Muscle of back (tissue), 13 donors: ENCODE measurements at places on chromosomes 3 and 15.
A peak's percentile ranks its signal among the peaks of the same experiment; 100 is the strongest.

- DNase-seq = no peak
These were observed 627.1 kb downstream of the AGBL1 start for GRCh38 chr15:86706813-86707212.

DNA sequence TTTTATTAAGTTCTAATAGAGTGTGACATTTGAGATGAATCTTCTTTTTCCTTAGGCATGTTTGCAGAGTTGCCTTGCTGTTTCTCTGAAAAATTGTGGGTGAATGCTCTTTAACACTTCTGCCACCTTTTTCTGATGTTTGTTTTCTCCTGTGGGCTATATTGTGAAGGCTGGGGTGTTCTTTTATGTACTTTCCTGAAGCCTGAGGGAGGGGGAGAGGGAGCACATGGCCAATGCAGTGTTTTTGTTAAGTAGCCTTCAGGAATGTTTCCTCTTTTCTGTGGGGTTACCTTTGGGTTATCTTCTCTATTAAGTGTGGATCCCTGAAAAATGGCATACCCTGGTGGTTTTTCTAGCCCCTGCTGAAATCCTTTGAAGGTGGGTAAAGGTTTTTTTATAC lies 50.2 kb downstream of the CMC1 start:
- no peak for DNase-seq

DNA sequence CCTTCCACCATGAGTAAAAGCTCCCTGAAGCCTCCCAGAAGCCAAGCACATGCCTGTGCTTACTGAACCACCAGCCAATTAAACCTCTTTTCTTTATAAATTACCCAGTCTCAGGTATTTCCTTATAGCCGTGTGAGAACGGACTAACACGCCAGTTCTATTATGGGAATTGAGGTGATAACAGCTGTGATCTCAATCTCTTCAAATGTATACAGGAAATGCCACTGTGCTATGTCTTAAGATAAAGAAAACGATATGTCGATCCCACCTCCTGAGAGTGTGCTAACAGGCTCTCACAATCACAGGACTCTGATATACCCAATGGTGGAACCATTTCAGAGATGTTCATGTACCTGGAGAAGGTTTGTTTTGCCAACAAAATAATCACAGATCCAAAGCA lies 26.2 kb downstream of the CHSY1 start:
- DNase-seq = no peak

GRCh38 chr3:31193871-31194270 lies 299.4 kb upstream of the GADL1 start:
- DNase-seq = no peak

DNA sequence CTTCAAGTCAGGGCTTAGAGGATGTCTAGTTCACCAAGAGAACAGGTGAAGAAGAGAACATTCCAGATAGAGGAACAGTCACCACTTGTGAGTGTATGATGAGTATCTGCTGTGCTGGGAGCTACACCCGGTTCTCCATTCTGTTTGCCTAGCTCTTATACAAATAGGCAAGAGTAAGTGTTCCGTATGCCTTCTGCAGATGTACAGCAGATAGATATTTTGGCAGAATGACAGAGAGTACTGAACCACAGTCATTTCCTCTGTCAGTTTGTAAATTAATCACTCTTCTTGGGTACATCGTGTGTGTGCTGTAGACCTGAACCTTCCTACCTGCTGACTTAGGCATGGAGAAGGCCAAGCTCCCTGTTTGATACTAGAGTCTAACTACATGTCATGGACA lies 108.3 kb upstream of the CTDSPL start:
- DNase-seq = no peak

DNA sequence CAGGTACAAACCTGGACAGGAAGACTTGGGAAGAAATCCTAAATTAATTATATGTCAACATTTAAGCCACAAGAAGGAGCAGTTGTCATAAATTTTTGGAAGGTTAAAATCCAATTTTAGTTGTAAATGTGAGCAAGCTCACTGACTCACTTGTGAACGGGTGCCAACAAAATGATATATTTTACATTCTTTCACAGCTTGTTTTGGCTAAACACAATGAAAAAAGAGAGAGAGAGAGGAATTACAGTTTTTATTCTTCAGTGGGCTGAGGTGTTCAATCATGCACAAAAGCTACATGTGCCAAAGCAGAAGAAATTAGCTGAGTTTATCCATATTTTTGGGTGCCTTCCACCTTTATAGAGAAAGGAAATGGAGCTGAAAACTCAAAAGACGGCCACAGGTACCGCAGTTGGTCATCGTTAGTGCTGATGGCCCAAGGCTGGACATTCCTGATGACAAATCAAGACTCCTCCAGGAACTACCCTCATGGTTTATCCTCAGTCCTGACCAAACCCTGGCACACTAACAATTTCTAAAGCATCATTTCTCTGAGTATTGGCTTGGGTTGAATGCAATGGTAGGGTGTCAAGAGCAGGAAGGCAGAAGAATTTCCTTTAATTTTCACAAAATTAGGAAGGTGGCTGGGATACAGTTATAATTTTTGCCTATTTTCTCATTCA lies 37.6 kb upstream of the WNT5A start:
- peak; percentile 71 for DNase-seq

- DNase-seq = peak; percentile 4
These were observed 99.4 kb downstream of the ERC2 start for GRCh38 chr3:56368846-56369245.

- DNase-seq = no peak
These were observed 65.4 kb upstream of the UMPS start for GRCh38 chr3:124664804-124665203.

- peak; percentile 33 for DNase-seq
These were observed 88.9 kb upstream of the OSBPL11 start for GRCh38 chr3:125684199-125684598.

GRCh38 chr15:63023351-63023945 lies 19.1 kb upstream of the TPM1 start:
- DNase-seq = no peak

DNA sequence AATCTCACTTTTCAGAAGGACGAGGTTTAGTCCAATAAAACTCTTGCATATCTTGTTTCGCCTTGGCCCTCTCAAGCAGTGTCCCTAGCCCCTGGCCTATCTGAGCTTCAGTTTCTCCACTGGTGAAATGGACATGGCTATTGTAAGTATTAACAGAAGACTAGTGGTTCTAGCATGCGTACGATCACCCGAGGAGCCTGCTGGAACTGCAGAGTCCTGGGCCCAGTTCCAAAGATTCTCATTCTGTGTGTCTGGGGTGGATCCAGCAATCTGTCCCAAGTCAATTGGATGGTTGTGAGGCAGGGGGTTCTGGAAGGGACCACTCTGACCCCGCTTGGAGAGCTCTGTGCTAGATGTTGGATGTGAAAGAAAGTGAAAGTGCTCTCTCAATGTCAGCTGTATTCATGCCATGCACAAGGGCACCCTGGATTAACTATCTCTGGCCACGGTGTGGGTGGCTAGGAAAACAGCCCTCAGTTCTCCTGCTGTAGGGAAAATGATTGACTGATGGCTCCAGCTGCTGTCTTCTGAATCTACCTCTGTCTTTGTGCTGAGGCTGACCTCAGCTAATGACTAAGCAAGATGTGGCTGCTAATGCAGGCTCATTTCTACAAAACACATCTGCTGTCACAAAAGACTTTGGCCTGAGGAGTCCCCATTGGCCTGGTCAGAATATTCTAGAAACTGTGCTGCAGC lies 1.9 kb upstream of the PLA1A start:
- DNase-seq = peak; percentile 27

DNA sequence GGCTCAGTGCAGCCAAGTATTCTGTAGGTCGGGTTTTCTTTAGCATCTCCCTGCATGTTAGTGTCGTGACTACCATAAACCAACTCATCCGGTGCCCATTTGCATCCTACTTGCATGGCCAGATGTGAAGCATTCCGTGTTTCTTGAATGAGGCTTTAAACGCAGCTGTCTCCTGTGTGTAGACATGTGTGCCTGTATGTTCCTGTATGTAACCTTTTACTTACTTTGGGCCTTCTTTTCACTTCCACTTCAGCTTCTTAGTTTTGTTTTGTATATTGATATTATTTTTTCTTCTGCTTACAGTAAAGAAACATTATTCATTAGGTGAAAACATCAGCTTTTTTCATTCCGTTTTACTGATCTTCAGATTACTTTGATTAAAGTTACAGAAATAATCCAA lies 267.9 kb downstream of the BBX start:
- DNase-seq = no peak

GRCh38 chr15:91429973-91430372 lies 329.9 kb downstream of the SV2B start:
- DNase-seq = no peak

DNA sequence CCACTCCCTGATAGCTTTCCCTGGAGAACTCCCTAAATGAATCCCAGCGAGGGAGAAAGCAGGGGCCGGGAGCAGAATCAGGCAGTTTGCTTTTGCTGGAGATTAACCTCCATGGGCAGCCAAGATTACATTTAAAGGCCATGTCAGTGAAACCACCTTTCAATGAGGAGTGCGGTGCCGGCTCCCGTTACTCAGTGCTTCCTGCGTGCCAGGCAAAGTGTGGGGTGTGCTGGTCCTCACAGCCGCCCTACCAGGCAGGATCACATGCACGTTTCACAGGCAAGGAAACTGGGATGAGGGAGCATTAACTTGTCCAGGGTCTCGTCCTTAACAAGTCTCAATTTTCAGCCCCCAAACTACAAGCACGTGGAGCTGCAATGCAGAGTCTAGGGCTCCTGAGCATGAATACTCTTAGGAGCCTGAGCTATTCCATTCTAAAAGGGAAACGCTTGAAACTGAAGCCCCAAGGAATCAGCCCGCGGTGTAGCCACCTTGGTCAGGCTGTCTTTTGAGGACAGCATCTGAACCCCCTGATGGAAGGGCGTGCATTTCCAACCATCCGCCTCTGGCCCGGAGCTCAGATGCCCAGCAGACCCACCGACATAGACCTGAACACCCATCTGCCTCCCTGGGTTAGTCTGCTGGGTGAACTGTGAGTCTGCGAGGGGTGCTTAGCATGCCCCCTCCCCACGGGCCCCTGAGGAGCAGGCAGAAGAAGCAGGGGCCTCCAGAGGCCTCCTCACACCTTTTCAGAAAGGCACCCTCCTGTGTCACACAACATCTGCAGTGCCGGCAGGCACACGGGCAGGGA lies 5.6 kb downstream of the IGDCC3 start:
- no peak for DNase-seq

GRCh38 chr3:16214366-16214765 lies 39.9 kb downstream of the GALNT15 start:
- no peak for DNase-seq

GRCh38 chr15:60407415-60407805 lies 9.6 kb upstream of the ANXA2 start:
- DNase-seq = peak; percentile 79

GRCh38 chr3:183411216-183411922 lies 17.1 kb downstream of the MCF2L2 start:
- no peak for DNase-seq

DNA sequence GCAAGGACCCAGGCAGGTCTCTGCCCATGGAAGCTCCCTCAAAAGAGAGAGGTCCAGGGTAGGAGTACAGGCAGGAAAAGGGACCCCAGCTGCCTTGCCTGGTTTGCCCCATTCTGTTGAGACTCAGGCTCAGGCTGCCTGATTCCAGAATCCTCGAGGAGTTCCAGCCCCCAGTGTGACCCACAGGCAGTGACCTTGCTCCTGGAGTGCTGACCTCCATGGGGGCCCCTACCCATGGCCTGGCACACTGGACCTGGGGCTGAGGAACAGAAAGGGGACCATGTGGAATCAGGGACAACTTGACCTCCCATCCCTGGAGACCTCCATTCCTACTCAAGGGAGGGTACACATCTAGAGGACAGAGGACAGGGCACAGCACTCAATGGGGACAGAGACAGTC lies 3.4 kb upstream of the SEMA3B start:
- no peak for DNase-seq

DNA sequence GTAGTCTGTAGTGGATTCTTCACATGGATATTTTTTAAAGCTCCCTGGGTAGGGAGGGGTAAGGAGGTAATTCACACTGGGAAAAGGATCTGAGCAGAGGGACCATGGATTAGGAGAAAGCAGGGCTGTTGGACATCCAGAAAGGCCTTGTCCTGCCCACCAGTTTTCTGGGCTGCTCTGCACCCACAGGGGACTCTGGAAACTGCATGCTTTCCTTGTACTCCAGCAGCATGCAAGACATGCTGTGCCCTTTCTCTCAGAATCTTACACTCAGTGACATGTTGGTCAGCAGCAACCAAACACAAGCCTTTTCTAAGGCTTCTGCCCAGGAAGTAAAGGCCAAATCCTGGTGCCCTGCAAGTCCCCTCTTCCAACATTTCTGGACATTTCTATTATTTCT lies 2.5 kb upstream of the FBN1 start:
- no peak for DNase-seq

DNA sequence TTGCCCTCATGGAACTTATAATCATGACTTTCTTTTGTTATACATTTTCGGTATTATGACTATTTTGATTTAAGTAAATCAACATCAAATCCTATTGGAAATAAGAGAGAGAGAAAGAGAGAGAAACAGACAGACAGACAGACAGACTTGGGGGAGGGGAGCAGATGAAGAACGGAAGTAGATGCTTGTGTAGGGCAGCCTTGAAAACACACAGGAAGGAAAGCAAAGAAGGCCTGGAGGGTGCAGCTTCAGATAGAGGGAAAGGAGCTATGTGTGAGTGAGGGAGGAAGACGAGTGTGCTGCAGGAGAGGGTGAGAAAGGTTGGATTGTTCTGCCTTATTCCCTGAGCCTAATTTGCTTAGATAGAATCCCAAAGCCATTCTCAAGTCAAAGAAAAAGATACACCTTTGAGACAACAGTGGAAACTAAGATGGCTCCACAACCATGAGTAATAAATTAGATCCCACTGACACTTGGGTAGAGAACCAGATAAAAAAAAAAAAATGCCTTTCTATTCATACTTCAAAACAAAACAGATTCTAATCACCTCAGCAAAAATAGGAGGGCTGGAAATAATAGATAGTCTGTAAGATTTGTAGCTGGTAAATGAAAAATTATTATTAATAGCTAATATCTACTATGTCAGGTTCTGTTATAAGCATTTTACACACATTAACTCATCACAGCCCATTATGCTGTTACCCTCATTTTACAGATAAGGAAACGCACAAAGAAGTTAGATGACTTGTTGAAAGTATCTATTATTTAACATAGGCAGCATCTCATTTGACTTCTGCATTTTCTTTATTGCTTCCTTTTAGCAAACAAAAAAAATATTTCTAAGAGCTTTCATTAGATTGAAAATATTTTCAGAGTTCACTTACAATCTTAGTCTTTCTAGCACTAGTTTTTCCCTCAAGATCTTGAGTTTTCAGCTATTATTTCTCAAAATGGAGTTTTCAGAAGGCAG lies 214.1 kb downstream of the TNIK start:
- no peak for DNase-seq

DNA sequence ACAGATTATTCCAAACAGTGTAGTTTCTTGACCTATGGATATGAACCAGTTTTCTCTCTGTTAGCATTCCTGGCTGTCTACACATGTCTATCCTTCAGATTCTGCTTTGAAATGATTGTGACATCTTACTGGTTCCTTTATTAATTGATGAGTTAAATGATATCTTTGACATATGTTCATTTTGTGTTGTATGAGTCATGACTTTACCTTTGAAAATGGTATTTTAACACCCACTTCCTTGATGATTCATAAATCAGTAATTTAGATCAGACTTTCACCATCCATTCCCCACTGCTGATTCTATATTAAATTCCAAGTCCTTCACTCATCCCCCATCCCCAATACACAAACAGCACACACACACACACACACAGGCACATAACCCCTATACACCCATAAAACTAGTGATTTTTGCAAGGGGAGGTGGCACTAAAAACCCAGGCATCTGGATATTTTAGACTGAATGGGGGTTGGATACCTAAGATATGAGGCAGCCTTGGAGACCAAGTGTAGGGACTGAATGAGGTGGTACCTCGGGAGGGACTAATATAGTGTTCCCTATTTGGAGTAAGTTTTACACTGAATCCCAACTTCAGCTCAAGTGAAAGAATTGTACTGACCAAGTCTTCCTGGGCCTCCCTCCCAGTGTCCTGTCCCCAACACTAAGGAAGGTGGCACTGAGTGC lies 9.7 kb downstream of the CCK start:
- peak; percentile 64 for DNase-seq
